ENCODE measurements at places on chromosomes 16 and 17. TPM values are rescaled to one million over a fixed set of nuclear protein-coding genes. Genes with fewer than 3 reads are reported as not detected.

SLC52A1 gene
- 0.47 TPM for polyA plus RNA-seq

GNAO1 gene
- 5.7 TPM for polyA plus RNA-seq

- no peak for DNase-seq
Observed at GRCh38 chr17:43333433-43333943, 65.3 kb upstream of the ARL4D start.

GRCh38 chr17:7046127-7046724 lies 2.3 kb upstream of the SLC16A11 start:
- no peak for DNase-seq

GRCh38 chr17:57881783-57882351 lies 32.0 kb upstream of the MRPS23 start:
- DNase-seq = peak; percentile 77
